ENCODE measurements at places on chromosomes 16 and 17. TPM values are rescaled to one million over a fixed set of nuclear protein-coding genes. Genes with fewer than 3 reads are reported as not detected.

Gene PRSS21
- not detected for total RNA-seq

Gene ABCA10
- total RNA-seq = 0.67 TPM

Gene FADS6
- total RNA-seq = not detected

Gene SGCA
- not detected for total RNA-seq

Gene PPP1R27
- total RNA-seq = 0.56 TPM

Gene PABPN1L
- not detected for total RNA-seq

Gene TP53TG3
- total RNA-seq = not detected

Gene HS3ST3A1
- total RNA-seq = 0.11 TPM

Gene ACE
- not detected for total RNA-seq

Gene CMTM1
- total RNA-seq = 1.1 TPM

Gene METRNL
- total RNA-seq = 19.7 TPM

Gene KRTAP17-1
- not detected for total RNA-seq

Gene PIEZO1
- 44.1 TPM for total RNA-seq

Gene SAMD14
- not detected for total RNA-seq

Gene KRTAP9-2
- total RNA-seq = not detected

Gene NPIPB9
- 1.9 TPM for total RNA-seq

Gene MARVELD3
- 0.08 TPM for total RNA-seq

Gene CLEC10A
- not detected for total RNA-seq

Gene GNG13
- not detected for total RNA-seq

Gene SLC25A10
- 45.5 TPM for total RNA-seq

Gene UNC119
- total RNA-seq = 38.8 TPM

Gene KRT33B
- not detected for total RNA-seq

Gene ZNF48
- 0.64 TPM for total RNA-seq

Gene MILR1
- not detected for total RNA-seq

Gene NXN
- 12.4 TPM for total RNA-seq

Gene CA4
- total RNA-seq = not detected

Gene EPN3
- total RNA-seq = not detected

Gene KRT39
- not detected for total RNA-seq

Gene IL34
- total RNA-seq = 0.71 TPM

Gene PLCD3
- 4.0 TPM for total RNA-seq

Gene STX1B
- total RNA-seq = 0.13 TPM

Gene PGP
- 15.1 TPM for total RNA-seq

Gene CCL1
- total RNA-seq = not detected

Gene C16orf95
- 3.4 TPM for total RNA-seq

Gene HOXB4
- 0.48 TPM for total RNA-seq

Gene CA7
- total RNA-seq = not detected

Gene MYLK3
- 1.1 TPM for total RNA-seq

Gene MT1M
- total RNA-seq = not detected

Gene IGSF6
- total RNA-seq = not detected

Gene AGRP
- not detected for total RNA-seq

Gene DOC2B
- 0.64 TPM for total RNA-seq

Gene DDX5
- total RNA-seq = 349 TPM

Gene ZG16B
- not detected for total RNA-seq

Gene ARMC5
- 6.7 TPM for total RNA-seq

Gene ENPP7
- total RNA-seq = not detected

Gene ANKRD40CL
- total RNA-seq = not detected

Gene PMP22
- total RNA-seq = 54.9 TPM

Gene HCRT
- total RNA-seq = not detected

Gene HAP1
- 0.53 TPM for total RNA-seq

Gene C16orf96
- total RNA-seq = not detected

Gene ABCC3
- not detected for total RNA-seq
